Common myeloid progenitor, CD34-positive (primary cell): ENCODE measurements at places on chromosomes 12 and 14.
A peak's percentile ranks its signal among the peaks of the same experiment; 100 is the strongest.

DNA sequence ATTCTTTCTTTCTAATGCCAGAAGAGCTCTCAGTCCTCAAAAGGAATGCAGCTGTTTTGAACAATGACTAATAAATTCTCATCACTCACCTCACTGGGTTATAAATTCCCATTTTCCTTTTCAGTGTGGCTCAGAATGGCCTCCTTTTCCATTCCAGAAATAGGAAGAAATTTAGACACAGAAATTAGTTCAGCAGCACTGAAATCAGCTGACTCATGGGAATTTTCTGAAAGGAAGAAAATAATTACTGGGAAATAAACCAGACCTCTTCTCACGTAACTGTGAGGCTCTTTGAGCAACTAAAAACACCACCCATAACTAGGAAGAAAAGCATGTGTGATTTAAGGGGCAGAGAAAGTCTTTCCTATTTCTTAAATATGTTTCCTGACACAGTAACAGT, 23.8 kb downstream of the CD163 start:
- DNase-seq = no peak

DNA sequence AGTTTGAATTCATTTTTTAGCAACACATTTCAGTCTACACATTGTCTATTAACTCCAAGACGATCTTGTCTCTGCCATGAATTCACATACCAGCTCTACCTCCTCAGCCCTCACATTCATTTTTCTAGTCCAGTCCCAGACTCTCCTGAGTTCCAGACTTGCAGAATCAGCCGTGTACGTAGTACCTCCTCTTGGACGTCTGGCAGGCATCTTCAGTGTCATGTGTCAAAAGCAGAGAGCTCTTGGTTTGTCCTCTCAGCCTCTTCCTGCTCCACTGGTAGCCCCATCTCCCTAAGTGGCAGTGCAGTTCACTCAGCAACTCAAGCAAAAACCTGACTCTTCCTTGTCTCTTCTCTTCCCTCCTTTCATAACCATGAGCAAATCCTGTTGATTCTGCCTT, 14.5 kb upstream of the TCTN2 start:
- no peak for DNase-seq

- no peak for DNase-seq
Observed at GRCh38 chr14:74843653-74844052, 32.3 kb downstream of the PROX2 start.

DNA sequence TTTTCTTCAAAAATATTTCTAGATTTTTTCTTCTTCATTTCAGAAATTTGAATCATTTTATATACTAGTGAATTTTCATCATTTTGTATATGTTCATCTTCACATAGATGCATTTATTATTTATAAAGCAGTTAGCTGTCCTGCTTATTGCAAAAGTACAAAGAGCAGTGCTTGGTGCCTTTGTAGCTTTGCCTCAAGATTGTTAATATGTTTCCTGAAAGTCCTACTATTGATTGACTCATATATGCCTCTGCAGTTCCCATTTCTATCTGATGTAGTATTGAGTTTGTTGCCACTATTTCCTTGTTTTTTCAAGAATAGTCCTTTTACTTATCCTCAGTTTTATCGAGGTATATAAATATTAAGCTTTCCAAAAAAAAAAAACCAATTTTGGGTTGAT, 89.7 kb downstream of the PDE3A start:
- no peak for DNase-seq

- no peak for DNase-seq
Observed at GRCh38 chr14:71181215-71182003, 274.1 kb downstream of the PCNX1 start.

GRCh38 chr12:99057670-99058069, 412.6 kb downstream of the APAF1 start:
- DNase-seq = no peak

GRCh38 chr12:50505675-50506530, 1.1 kb downstream of the DIP2B start:
- DNase-seq = peak; percentile 34
